Hematopoietic multipotent progenitor cell treated with erythropoietin and hydrocortisone succinate and interleukin-3 and kit ligand, for 4 days (in vitro differentiated cells): ENCODE measurements at places on chromosomes 5 and 9.

DNA sequence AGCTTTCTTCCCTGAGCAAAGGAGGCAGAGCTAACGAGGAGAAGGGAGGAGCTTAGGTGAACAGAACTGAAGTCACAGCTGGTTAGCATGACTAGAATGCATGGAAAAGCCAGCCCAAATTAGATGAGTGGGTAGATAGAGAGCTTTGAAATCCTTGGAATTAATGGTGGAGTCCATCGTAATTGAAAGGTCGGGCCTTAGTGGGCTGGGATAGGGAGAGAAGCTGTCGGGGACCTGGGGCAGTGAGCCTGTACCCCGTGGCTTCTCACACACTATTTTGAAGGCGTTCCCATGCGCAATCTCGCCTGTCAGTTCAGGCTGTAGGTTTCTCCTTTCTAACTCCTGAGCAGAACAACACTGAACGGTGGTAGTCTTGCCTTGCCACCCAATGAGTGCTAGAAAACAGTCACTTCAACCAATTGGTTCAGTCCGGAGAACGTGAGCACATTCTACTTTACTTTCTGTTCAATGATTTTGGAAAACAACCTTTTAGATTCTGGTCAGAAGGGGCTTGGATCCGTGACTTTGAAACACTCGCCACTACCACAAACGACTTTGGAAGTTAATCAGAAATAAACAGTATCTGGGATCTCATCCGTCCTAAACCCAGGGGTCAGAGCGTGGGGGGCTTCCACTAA, 655 bp upstream of the RAI14 start:
- DNase-seq = peak; percentile 36

- no peak for DNase-seq
Measured at GRCh38 chr9:38244971-38245370, 147.5 kb upstream of the ALDH1B1 start.

- DNase-seq = no peak
Measured at GRCh38 chr5:73388740-73389139, 59.8 kb downstream of the FOXD1 start.

- peak; percentile 78 for DNase-seq
Measured at GRCh38 chr5:67202828-67203227, 6.2 kb upstream of the CD180 start.

- DNase-seq = no peak
Measured at GRCh38 chr5:5572976-5573797, 150.7 kb downstream of the ICE1 start.

GRCh38 chr9:5184776-5185175, 663 bp downstream of the INSL6 start:
- DNase-seq = no peak

DNA sequence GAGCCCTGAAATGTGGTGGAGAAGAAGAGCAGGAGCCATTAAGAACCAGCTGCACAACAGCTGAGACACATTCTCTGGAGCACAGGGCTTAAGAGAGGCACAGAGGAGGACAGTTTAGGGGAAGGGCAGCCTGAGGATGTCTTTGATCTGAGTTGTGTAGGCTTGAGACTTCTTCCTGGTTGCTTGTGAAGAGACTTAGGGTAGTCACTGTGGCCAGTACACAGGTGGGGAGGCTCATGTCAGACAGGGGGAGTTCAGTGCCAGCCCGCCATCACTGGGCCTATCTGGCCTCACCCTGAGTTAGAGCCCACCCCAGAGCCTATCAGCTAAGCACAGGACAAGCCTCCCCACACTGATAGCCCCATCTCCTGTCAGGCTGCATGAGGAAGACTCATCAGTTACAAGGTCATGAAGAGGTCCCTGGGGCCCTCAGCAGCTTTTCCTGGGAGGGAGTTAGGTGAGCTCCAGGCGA, 19.8 kb downstream of the SLC22A4 start:
- DNase-seq = peak; percentile 77

DNA sequence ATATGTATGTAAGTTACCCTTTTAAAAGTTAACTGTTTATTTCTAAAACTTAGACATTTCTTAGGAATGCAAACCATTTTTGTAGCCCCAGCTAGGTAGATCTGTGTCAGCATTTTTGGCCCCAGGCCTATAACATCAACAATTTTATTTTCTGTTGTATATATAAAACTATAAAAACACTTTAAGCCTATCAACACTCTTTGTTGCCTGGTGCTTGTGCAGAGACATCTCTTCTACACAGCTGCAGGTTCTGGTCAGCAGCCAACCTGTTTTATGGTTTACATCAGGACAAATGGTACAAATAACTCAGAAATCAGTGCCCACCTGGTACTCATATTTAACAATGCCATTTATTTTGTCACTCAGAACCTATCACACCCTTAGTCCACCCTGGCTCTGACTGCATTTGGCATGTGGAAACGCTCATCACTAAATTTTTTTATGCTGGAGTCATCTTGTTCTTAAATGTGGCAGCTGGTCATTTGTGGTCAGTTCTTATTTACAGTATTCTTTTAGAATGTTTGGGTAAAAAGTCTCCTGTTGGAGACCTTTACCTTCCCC, 173.4 kb downstream of the DNAH5 start:
- no peak for DNase-seq

DNA sequence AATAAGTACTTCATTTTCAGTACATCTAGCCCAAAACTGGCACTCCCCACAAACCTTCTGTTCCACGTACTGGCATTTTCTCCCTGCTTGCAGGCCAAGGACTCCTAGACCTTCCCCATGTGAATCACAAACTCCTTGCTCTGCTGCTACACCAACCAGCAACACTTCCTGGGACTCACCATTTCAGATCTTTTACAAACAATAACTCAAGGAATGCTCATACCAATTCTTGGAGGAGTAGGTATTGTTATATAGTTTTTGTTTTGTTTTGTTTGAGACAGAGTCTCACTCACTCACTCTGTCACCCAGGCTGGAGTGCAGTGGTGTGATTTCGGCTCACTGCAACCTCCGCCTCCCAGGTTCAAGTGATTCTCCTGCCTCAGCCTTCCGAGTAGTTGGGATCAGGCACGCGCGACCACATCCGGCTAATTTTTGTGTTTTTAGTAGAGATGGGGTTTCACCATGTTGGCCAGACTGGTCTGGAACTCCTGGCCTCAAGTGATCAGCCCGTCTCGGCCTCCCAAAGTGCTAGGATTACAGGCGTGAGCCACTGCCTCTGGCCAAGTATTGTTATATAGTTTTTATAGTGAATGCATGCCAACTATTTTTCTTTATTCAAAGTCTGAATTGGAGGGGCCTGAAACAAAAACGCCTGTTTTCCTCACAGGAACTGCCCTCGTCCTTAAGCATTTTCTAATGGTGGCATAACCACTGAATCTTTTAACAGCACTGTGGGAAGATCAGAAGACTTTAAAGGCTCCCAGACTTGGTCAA, 210.8 kb downstream of the TSSK1B start:
- no peak for DNase-seq

DNA sequence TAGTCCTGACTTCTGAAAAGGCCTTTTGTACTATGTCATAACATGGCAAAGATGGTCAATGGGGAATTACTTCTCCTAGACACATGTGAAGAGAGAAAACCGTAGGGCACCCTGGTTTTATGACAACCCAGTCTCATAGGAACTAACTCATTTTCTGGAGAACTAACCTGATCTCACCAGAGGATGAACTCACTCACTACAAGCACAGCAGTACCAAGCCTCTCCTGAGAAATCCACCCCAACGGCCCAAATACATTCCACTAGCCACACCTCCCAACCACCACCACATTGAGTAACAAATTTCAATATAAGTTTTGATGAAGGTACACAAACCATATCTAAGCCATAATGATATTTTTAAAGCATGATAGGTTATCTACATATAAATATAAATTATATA, 909.3 kb upstream of the CDH10 start:
- no peak for DNase-seq

DNA sequence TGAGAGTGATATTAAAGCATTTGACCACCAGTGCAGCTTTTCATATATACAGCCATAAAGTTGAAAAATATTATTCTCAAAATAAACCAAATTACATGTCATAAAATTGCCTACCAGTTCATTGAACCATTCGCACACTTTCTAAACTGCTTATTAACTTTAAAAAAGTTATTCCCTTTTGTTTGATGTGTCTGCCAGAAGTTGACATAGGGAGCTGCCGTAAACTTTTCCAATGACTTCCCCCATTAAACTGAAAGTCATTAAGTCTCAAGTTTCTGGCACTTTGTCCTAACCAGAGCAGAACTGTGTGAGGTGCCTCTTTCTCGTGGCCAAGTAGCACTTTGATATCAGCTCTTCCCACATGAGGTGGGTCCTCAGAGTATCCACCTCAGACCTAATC, 582.0 kb upstream of the DMAC1 start:
- DNase-seq = no peak

- DNase-seq = peak; percentile 76
Measured at GRCh38 chr5:143051244-143052058, 281.3 kb downstream of the ARHGAP26 start.

GRCh38 chr9:125258832-125259534, 2.6 kb upstream of the GAPVD1 start:
- DNase-seq = peak; percentile 76

DNA sequence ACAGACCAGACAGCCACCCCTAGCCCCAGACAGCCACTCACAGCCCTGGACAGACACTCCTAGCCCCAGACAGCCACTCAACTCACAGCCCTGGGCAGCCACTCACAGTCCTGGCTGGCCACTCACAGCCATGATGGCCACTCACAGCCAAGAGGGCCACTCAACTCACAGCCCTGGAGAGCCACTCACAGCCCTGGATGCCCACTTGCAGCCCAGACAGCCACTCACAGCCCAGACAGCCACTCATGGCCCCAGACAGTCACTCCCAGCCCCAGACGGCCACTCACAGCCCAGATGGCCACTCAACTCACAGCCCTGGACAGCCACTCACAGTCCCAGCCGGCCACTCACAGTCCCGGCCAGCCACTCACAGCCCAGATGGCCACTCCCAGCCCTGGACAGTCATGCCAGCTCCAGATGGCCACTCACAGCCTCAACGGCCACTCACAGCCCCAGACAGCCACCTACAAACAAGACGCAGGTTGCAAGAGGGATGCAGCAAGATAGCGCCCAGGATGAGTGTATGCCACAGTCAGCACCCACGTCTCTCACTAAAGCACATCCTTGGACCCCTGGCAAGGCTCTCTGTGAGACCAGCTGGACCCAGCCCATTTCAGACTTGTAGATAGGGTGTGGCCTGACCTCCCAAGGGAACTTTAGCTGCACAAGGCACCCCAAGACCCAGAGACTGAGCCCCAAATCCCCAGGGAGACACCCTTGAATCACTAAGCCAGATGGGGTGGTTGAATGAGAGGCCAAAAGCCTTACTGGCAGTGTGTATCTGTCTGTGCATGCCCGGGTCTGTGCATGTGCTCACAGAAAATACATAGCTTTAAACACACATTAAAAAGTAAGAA, 22.4 kb downstream of the ZDHHC11B start:
- DNase-seq = no peak
